Transverse colon (tissue), 4 donors: ENCODE measurements at places on chromosomes 1 and 21. TPM values are rescaled to one million over a fixed set of nuclear protein-coding genes. Genes with fewer than 3 reads are reported as not detected.

DNA sequence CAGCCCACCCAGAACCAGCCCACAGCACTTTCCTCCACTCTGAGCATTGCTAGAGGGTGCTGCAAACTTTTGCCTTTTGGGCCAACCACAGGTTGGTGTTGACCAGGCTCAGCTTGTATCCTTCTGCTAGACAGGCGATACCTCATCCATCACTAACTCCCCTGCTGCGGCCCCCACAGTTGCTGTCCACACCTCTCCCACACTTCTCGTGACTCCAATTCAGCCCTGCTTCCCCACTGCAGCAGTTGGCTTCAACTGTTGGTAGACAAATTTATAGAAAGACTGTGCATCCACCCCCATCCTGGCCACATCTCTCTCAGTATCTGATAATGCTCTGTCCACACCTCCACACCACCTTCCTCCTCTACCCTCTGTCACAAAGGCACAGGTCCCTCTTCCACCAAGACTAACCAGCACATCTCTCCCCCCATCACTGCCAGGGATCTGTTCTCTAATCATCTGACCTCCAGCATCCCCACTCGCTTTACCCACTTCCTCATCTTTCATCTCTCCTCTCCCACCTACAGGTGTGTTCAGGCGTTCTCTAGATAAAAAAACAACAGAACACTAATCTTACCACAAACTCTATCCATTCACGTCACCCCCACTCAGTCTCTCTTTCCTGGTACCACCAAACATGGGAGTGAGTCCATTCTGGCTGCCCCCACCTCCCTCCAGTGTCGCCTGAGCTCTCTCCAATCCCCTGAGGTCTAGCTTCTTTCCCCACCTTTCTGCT is 15.8 kb upstream of the SLC25A44 start:
- no peak for DNase-seq

GRCh38 chr1:45802343-45803298 is 791 bp upstream of the MAST2 start:
- peak; percentile 67 for DNase-seq

GJC2 gene
- 0.96 TPM for total RNA-seq

GRCh38 chr1:91583326-91583755 is 82.7 kb downstream of the CDC7 start:
- peak; percentile 14 for DNase-seq

SPRR1A gene
- not detected for total RNA-seq

- no peak for DNase-seq
Measured at GRCh38 chr1:189783456-189783855, 694.2 kb downstream of the BRINP3 start.

DNA sequence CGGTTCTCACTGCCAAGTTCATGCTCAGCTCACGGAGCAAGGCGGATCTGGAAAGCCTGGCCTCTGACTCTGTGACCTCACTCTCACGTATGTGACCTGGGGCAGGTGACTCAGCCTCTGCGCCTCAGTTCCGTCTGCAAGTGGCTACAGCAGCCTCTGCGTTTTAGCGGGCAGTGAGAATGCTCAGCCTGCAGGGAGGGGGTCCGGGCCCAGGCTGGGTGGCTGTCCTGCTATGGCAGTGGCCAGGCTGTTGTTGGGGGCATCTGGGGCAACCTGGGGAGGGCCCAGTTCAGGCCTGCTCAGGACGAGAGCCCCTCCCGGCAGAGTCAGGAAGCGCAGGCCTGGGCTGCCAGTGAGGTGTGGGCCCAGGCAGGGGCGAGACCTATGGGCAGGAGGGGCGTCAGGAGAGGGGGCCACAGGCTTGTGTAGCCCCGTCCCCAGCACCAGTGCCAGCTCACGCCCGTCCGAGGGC is 27.9 kb downstream of the ARHGEF16 start:
- peak; percentile 40 for DNase-seq
